Memory B cell (primary cell): ENCODE measurements at places on chromosomes 12 and 14.

DNA sequence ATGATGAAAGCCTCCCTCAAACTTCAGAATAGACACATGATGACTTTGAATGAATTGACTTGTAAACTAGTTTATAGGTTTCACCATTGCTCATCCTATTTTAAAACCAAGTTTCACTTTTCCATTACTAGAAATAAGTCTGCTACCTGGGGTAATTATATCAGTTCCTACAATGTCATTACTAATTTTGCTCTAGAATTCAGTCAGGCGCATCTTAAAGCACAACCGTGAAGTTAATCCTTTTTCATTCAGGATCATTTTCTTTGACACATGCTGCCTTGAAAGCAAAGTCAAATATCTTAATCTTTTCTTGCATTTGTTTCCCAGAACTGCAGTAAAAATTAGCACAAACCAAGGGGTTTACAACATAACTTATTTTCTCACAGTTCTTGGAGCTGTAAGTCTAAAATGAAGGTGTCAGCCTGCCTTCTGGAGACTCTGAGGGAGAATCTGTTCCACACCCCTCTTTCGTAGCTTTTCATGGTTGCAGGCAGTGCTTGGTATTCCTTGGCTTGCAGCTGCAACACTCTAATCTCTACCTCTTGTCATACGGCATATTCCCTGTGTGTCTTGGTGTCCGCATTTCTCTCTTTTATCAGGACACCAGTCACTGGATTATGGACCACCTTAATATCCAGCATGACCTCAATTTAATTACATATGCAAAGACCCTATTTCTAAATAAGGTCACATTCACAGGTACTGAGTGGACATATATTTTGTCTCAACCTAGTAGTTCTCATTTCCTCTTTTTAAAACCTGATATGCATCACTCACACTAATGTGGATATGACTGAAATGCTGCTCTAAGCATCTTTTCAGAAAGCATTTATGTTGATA, 114.3 kb upstream of the PDZRN4 start:
- DNase-seq, result no peak
- H3K4me3 ChIP-seq, result no peak overlapping the region
- H3K36me3 ChIP-seq, result no peaks in the 10 kb centered on the region

GRCh38 chr14:63362389-63362819, 43.7 kb upstream of the GPHB5 start:
- peaks cover 4% of the 10 kb centered on the region for H3K36me3 ChIP-seq
- no peaks in the 10 kb centered on the region for H3K4me1 ChIP-seq
- H3K4me3 ChIP-seq, result no peak overlapping the region

DNA sequence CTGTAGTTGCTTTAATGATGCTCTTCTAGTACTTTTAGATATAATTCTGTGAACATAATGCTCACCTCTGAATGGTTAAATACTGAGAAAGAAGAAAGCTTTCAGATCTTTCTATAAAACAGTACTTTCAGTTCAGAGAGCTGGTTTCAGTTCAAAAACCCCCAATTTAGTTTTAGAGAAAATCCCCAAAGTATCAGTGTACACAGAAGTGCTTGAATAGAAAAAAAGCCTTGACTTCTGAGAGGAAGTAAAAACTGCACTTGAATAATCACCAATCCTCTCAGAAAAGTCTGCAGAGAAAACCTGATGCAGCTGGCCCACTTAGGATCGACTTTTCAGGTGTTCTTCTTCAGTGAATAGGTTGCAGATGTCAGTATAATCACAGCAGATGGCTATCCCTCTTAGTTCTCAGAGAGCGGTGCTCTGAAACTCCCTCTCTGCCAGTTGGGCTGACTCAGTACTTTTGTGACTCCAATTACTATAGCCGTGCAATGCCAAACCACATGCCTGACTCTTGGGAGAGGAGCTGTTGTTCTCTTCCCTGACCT, 616.3 kb downstream of the LRFN5 start:
- no peak overlapping the region for H3K4me3 ChIP-seq
- no peak for DNase-seq
- H3K27me3 ChIP-seq, result no peaks in the 10 kb centered on the region
- peaks cover 2% of the 10 kb centered on the region for H3K4me1 ChIP-seq
- peak overlapping the region; percentile 72 for H3K27ac ChIP-seq
- H3K36me3 ChIP-seq, result no peaks in the 10 kb centered on the region

GRCh38 chr14:27015065-27015464, 417.2 kb upstream of the NOVA1 start:
- no peak overlapping the region for H3K4me3 ChIP-seq
- no peak overlapping the region for H3K27ac ChIP-seq
- no peak for DNase-seq
- H3K27me3 ChIP-seq, result no peaks in the 10 kb centered on the region

- no peaks in the 10 kb centered on the region for H3K27me3 ChIP-seq
- no peak overlapping the region for H3K27ac ChIP-seq
- no peak for DNase-seq
- no peak overlapping the region for H3K4me3 ChIP-seq
- peaks cover 23% of the 10 kb centered on the region for H3K4me1 ChIP-seq
- peaks cover 3% of the 10 kb centered on the region for H3K36me3 ChIP-seq
These were observed 71.2 kb downstream of the SAMD4A start for GRCh38 chr14:54638135-54638446.

GRCh38 chr14:74533576-74533975, 40.0 kb downstream of the ISCA2 start:
- no peaks in the 10 kb centered on the region for H3K36me3 ChIP-seq
- DNase-seq, result no peak
- H3K27me3 ChIP-seq, result peaks cover 1% of the 10 kb centered on the region
- no peak overlapping the region for H3K4me3 ChIP-seq
- H3K27ac ChIP-seq, result no peak overlapping the region

DNA sequence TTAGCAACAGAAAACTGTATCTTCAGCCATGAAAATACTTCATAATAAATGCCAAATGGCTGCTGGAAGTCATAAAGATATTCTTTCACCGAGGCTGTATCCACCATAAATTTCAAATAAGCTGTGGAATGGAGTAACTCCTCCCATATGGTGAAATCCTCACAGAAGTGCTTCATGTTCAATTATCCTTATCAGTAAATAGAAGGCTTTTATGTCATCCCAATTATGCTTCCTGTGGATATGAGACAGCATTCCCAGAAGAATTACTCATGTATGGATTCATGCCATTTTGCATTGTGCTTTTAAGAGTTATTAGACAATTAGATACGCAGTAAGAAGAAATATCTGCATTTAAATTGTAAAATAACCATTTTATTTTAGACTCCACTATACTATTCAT, 99.0 kb downstream of the RTN1 start:
- no peaks in the 10 kb centered on the region for H3K4me1 ChIP-seq
- H3K27ac ChIP-seq, result no peak overlapping the region
- DNase-seq, result no peak
- H3K4me3 ChIP-seq, result no peak overlapping the region
- peaks cover 2% of the 10 kb centered on the region for H3K27me3 ChIP-seq

DNA sequence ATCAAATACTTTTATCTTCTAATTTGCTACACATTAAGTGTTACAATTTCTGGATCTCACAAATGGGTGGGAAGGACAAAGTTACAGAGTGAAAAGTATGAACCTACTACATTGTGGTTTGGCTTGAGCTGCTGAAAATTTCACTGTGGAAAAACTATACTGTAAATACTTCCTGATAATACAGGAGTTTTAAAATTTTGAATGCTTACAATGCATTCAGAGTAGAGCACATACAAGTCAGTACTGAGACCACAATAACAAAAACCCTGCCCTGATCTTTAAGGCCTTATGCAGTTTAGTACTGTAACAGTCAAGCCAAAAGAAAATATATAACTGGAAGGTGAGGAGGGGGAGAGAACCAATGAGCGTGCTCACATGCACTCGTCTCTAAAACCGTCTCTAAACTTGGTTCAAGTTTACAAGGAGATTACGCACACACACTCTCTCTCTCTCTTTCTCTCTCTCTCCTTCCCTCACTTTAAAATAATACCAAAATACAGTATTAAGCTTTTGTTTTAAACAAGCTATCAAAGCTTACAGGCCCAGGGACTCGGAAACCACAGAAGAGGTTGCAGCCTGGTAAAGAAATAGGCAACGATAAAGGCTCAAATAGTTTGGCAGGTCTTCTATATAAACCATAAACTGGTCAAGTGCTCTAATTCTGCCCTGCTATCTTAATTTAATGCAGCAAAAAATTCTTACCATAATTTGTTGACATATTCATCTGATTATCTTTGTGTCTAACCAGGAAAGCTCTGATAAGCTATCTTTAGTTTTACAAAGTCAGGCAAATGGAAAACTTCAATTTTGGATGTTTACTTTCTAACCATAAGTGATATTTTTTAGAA, 58.0 kb downstream of the ATF7 start:
- no peaks in the 10 kb centered on the region for H3K27me3 ChIP-seq
- H3K27ac ChIP-seq, result no peak overlapping the region
- H3K4me1 ChIP-seq, result peaks cover 17% of the 10 kb centered on the region

DNA sequence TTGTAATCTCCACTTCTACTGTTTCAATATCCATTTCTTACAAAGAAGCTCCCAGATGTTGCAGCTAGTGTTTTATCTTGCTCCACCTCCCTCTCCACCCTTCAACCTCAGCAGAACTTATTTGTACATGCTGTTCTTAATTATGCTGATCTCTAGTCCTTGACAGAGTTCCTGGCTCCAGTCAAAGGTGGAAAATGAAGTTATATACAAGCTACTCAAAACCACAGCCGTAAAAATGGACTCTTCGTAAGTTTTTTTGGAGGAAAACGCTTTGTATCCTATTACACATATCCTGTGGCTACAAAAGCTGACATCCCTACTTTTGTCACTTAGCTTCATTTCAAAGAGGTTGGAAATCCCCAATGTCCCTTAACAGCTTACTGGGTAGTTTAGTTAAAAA, 1.3 kb downstream of the CLEC1A start:
- no peaks in the 10 kb centered on the region for H3K36me3 ChIP-seq
